ENCODE measurements at places on chromosomes 7 and 10.

GRCh38 chr10:62087329-62087728, 181.3 kb downstream of the RTKN2 start:
- no peak for DNase-seq

- no peak for DNase-seq
Measured at GRCh38 chr10:112927980-112928379, 22.1 kb upstream of the TCF7L2 start.

GRCh38 chr7:120775755-120776154, 82.2 kb downstream of the TSPAN12 start:
- no peak for DNase-seq

DNA sequence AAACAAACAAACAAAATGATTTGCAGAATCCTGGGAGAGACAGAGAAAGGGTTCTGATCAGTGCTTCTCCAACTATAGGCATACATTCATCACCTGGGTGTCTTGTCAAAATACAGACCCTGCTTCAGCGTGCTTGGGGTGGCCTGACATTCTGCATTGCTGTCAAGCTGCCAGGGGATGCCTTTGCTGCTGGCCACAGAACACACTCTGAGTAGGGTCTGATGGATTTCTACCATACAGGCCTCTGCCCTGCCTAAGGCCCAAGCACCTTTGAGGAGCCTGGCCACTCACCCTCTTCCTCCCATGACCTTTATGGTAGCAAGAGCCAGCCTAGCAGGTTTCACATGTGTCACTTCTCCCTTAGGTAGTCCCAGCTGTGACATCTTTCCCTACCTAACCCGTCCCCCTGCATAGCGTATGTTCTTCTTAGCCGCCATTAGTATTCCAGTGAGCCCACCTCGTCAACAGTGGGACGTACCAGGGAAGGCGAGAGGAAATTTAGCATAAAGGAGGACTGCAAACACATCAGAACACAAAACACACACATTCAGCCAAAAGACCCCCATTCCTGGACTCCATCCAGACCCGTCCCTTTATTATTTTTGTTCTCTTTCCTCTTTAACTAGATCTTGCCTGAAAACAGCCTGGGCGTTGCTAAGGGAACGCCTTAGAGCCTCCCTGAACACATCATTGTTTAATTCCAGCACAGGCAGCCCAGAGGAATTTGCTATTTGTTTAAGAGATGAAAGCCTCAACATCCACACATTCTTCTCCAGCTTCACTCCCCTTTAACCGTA, 43.9 kb upstream of the PODXL start:
- DNase-seq = no peak

DNA sequence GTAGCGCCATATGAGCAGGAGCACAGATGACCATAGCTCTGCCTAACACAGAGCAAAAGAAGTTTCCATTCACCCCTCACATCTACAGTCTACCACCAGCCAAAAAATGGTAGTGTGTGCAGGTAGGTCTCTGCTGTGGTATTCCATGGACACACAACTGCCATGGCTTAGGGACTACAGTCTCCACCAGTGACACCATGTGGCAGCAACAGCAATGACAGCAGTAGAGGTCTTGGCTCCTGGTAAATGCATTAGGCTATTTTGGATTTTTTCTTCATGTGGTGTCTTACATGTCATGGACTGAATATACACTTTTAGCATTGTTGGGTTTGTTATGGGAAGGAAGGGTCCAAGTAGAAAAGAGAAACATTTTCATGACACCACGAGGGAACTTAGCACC, 70.1 kb upstream of the CABCOCO1 start:
- DNase-seq = no peak

DNA sequence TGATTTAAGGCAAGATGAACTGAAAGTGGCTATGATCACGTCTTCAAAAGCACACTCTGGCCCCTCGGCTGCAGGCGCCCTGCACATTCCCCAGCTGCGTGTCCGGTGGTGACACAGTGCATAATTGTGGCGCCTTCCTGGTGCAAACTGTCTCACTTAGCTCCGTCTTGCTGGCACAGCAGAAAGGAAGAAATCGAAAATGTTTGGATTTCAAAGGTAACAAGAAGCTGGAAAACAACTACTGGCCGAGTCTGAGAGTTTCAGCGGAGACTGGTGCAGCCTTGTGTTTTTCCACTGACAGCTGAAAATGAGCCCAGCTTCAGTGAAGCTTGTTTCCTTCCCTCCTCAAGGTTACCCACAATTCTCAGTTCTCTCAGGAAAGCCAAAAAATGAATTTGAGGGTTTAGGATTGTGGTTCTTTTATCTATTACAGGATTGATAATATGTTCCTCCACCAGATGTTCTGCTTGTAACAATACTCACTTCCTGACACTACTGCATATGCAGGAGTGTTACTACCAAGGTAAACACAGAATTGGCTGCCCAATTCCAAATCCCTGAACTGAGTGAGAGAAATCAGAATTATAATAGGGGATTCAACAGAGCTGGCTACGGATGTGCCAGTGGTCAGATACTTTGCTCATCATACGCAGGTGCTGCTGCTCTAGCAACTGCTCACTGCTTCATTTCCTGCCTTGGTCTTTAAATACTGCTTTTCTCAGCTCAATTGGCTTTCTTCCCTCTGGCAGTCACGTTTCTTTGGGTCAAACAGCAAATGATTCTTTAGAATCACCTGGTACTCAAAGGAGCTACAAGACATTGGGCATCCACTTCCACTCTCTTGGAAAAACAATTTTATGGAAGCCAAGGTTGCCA, 63.7 kb downstream of the TRUB1 start:
- no peak for DNase-seq

DNA sequence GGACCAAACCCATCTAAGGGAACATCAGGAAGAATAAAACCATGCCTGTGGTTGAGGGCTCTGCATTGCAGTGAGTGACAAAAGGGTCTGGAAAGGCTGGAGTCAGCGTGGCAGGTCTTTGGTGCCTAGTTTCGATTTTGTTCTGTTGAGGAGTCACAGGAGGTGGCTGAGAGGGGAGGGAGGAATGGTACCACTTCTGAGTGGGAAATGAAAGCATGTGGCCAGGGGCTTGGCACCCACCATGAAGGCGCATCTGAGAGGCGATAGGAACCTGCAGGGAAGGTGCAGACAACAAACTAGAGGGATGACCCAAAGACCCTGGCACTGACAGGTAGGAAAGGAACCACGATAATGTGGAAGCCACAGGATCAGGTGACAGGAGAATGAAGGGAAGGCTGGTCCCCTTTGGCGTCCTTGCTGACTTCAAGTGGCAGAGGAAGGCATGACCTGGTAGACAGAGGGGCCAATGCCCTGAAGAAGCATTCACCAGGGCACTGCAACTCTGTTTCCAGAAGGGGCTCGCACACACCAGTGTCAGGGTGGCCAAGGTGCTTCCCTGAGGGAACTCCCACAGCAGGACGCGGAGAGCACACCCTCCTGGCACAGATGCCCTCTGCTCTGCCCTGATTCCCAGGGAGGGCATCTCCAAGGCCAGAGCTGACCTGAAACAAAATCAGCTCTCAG, 41.7 kb downstream of the HIPK2 start:
- no peak for DNase-seq

- DNase-seq = no peak
Measured at GRCh38 chr10:103548581-103549348, 55.3 kb downstream of the NEURL1 start.

- DNase-seq = no peak
Measured at GRCh38 chr10:29828440-29828894, 193.7 kb upstream of the SVIL start.

- DNase-seq = no peak
Measured at GRCh38 chr10:71035511-71036296, 147.3 kb upstream of the PCBD1 start.

- no peak for DNase-seq
Measured at GRCh38 chr10:89695307-89695706, 6.1 kb upstream of the KIF20B start.

- DNase-seq = no peak
Measured at GRCh38 chr10:85168243-85168642, 839.9 kb downstream of the CCSER2 start.

DNA sequence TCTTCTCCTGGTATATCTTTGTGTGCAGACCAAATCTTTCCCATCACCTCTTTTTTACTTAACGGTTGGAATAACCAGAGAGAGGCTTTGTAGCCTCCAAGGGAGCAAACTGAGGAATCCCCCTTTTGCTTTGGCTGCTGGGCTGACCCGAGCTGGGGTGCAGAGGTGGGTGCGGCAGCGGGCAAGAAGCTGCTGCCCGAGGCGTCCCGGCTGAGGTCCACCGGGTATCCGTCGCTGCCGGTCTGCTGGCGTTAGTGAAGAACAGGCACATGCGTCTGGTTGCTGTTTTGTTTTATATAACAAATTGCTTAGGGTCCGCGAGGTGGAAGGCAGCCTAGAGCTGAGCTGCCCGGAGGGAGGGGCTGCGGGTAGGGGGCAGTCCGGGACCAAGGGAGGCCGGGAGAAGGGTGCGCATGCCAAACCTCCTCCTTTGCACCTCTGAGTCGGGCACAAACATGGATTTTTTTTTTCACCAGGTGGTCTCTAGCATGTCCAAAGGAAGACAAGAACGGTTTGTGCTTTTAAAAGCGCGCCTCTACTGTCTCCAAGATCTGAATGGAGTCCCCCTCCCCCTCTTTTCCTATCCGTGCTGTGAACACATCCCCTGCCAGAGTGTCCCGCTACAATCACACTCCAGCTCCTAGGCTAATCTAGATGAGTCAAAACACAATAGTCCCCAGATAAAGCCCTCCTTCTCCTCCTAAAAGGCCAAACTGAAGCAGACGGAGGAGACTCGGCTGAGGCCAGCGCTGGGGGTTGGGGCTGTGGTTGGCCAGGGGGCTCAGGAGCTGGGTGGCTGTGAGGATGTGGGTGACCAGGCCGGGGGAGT, 6.8 kb upstream of the GATA3 start:
- no peak for DNase-seq

DNA sequence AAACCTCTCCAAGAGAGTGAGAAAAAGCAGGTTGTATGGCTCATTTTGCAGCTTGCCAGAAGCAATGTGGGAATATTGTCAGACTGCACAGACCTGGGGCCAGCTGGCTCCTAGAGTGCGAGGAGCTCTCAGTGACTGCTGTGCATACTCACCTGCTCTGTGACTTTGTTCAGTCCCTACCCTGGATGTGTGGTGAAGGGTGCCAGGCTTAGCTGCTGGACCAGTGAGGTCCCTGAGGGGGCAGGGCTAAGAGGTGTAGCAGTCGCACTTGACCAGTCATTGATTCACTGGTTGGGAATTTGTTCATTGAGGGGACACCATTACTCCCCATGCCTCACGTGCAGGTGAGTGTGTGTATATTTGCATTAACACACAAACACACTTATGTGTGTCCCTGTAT, 60.1 kb downstream of the IKZF1 start:
- DNase-seq = no peak

DNA sequence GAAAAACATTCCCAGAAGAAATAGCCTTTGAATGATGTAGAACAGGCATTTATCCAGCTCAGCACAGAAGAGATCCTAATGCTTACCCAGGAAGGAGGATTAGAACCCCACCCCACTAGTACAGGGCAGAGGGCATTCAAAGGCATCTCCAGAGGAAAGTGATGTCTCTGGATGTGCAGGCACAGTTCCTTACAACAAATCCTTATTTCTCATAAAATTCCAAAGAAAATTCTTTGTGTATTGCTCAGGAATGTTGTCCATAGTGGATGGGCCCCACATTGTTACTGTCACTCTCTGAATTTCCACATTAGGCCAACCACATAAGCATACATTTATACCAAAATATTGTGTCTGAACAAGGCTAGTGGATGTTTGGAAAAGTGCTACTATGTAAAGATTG, 243.0 kb downstream of the ADRA2A start:
- DNase-seq = no peak

GRCh38 chr10:87694011-87694794, 34.5 kb downstream of the PAPSS2 start:
- DNase-seq = no peak

DNA sequence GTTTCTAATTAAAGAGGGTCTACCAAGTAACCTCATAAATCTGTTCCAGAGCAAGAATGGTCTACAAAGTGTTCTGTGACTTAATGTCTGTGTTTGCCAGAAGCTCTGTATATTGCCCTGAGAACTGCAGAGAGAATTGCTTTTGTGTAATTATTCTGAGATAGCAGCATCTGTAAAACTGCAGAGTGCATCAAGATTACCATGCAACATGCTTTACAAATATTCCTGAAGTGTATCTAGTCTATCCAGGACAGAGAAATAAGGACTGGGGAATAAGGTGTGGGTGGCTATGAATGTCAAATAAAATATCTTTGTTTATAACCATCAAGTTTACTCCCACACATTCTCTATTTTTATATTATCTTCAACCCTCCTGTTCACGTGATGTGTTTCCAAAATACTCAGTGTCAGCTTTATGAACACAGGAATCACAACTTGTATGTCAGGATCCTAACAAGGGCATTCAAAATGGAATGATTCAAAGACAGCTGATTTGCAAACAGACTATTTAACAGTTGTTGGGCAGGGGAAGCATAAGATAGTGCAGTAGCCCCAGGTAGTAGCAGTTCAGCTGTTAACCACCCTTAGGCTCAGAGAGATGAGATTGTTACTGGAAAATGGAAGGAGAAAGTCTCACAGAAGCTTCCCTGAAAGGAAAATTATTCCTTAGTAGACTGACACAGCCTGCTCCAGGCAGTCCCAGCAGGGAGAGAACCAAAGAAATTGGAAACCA, 15.3 kb upstream of the LIPA start:
- DNase-seq = no peak

- DNase-seq = no peak
Measured at GRCh38 chr10:87523731-87524130, 19.0 kb downstream of the MINPP1 start.

DNA sequence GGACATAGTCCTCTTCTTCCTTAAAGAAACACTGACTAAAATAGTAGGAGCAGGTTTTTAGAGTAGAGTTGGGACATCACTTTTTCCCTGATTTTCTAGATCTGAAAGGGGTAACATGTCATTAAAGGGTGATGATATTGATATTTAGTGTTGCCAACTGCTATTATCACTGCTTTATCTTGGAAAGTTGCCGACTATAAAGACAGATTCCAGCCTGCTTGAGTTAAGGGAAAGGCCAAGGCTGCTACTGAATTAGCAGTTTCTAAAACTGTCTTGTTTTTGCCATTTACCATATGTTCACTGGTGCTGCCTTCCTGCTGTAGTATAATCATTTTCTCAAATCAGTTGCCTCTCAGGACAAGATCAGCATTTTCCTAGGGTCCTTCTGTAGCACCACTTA, 29.7 kb downstream of the AP3M1 start:
- no peak for DNase-seq

GRCh38 chr10:78448470-78448869, 414.8 kb downstream of the RPS24 start:
- DNase-seq = no peak

DNA sequence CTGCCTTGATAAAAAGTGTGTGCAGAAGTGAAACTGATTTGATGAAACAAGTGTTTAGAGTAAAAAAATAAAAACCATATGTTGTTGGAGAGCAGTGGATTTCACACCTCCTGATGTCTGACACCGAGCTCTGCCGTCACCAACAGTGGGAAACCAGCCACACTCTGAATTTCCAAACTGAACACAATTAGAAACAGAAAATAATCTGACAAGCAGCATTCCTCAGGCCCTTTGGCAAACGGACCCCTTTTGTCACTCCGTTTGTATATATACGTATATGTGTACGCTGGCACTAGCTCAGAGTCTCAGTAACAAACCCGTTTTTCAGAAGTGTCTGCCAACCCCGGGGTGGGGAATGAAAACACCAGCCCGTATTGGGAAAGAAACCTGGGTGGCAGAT, 32.4 kb downstream of the TACC2 start:
- DNase-seq = no peak

- DNase-seq = no peak
Measured at GRCh38 chr7:146054909-146055308, 61.7 kb upstream of the CNTNAP2 start.

- DNase-seq = no peak
Measured at GRCh38 chr10:51479711-51480110, 219.7 kb downstream of the CSTF2T start.

GRCh38 chr10:35204650-35205319, 78.1 kb downstream of the CREM start:
- no peak for DNase-seq
